GM13976 (cell line): ENCODE measurements at places on chromosomes 3 and 15.
A peak's percentile ranks its signal among the peaks of the same experiment; 100 is the strongest.

- DNase-seq = peak; percentile 78
These were observed 16.0 kb upstream of the CPEB1 start for GRCh38 chr15:82663186-82663600.

DNA sequence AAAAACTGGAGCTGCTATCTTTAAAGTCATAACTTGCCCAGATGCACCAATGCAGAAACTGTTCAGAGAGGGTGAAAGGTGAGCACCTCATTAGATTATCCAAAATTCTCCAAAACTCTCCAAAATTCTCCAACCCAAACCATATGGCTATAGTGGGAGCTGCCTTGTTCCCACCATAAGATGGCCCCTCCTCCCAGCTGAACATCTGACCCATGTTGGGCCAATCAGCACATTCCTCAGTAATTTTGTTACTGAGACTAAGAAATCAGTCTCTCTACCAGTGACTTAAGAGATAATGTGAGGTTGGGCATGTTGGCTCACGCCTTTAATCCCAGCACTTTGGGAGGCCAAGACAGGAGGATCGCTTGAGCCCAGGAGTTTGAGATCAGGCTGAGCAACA, 32.8 kb downstream of the DPH3 start:
- no peak for DNase-seq

- no peak for DNase-seq
These were observed 253.3 kb downstream of the PTPRG start for GRCh38 chr3:61814674-61815073.

GRCh38 chr3:104198131-104198530, 1168.6 kb upstream of the ALCAM start:
- no peak for DNase-seq

DNA sequence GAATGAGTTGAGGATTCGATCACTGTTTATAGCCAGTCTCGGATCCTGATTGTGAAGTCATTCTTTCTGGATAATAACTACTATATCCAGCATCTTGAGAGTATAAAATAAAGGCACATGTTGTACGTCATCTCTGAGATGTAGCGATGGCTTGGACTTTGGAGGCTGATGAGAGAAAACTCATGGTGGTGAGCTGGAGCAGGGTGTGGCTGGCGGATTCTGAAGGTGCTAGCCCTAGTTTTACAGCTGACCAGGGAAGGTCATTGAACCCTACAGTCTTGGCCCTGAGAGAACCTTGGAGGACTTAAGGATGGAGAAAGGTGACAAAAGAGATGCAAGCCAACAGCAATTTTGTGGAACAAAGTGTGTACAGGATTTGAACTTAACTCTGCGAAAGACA, 153.8 kb downstream of the IGF1R start:
- no peak for DNase-seq

GRCh38 chr3:52477796-52478095, 17.4 kb upstream of the STAB1 start:
- no peak for DNase-seq

DNA sequence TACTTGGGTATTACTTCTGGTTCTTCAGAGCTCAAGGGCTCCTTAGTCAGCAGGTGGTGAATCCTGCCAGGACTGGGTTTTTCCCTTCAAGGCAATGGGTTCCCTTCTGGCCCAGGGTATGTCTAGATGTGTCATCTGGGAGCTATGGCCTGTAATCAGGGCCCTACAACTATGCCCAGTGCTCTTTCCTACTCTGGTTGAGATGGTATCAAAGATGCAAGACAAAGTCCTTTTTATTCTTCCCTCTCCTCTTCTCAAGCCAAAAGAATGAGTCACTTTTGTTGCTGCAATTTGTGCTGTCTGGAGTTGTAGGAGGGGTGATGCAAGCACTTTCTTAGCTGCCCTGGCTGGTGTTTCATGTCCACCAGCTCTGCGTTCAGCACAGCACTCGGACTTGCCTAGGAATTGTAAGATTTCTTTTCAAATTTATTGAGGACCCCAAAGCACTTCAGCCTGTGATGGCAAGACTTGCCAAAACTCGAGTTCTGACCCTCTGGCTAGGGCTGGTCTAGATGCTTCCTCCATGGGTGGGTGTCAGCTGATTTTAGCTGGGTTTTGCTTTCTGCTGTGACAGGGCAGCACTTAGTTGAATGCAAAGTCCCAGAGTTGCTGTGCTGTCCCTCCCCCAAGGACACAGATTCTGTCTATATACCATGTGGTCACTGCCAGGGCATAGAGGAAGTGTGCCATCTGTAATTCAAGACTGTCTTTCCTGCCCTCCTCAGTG, 129.2 kb upstream of the CBLB start:
- DNase-seq = no peak

DNA sequence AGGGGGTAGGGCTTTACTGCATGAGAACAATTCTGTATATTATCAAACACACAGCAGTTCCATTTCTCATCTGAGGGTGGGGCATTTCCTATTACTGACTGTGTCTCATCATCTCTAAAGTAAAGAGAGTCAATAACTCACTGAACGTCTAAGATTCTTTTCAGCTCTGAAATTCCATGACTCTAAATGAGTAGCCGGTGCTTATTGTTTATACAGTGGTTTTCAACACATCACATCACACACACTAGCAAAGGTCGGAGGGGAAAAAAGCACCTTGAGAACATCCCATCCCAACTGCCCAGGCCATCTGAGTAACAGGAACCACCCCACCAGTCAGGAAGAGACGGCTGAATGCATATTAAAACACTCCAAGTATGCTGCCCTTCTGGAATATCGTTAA, 196.0 kb downstream of the SUCLG2 start:
- no peak for DNase-seq

- no peak for DNase-seq
These were observed 320.8 kb upstream of the PDZRN3 start for GRCh38 chr3:73945541-73945940.

GRCh38 chr3:121803771-121804320, 31.0 kb downstream of the IQCB1 start:
- DNase-seq = no peak

- DNase-seq = no peak
These were observed 105.3 kb downstream of the SNRK start for GRCh38 chr3:43391621-43392020.

DNA sequence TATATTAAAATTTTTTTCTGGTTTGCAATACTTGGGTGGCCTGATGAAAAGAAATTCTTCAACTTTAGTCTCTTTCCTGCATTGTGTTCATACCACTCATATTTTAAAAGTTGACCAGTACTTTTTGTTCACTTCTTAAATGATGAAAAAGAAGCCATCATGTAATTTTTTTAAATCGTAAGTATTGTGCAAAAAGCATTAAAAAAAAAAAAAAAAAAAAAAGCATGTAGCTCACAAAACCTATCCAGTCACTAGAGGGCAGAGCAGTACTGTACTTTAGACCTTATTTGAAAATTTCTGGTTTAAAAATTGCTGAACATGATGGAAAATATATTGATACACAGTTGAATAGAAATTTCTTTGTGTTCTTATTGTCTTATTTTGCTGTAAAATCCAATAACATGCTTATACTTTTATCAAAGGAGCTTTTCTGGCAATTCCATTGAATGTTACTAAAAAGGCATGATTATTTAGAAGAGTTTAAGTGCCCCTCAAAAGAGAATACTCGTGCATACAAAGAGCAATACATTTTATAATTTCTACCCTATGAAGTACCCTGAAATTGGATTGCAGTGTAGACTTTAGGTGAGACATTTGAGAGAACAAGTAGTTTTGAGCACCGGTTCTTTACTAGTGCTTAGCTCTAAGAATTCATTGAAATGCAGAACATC, 137.7 kb downstream of the BBX start:
- DNase-seq = no peak

DNA sequence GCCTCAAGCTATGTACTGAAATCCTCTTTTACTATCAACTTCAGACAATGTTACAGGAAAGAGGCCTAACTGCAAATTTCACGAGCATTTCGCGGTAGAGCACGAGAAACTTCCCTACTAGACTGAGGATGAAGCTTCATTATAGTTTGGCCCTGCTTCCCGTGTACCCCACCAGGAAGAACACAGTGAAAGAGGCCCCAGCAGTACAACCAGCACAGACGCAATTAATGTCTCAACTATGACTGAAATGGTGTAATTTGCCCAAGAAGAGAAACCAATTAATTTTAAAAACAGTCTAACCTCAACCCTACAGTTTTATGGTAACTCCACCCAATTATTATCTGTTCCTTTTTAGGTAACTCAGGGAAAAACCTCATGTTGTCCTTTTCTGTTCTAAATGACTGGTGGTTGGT, 12.1 kb downstream of the CHSY1 start:
- DNase-seq = no peak

DNA sequence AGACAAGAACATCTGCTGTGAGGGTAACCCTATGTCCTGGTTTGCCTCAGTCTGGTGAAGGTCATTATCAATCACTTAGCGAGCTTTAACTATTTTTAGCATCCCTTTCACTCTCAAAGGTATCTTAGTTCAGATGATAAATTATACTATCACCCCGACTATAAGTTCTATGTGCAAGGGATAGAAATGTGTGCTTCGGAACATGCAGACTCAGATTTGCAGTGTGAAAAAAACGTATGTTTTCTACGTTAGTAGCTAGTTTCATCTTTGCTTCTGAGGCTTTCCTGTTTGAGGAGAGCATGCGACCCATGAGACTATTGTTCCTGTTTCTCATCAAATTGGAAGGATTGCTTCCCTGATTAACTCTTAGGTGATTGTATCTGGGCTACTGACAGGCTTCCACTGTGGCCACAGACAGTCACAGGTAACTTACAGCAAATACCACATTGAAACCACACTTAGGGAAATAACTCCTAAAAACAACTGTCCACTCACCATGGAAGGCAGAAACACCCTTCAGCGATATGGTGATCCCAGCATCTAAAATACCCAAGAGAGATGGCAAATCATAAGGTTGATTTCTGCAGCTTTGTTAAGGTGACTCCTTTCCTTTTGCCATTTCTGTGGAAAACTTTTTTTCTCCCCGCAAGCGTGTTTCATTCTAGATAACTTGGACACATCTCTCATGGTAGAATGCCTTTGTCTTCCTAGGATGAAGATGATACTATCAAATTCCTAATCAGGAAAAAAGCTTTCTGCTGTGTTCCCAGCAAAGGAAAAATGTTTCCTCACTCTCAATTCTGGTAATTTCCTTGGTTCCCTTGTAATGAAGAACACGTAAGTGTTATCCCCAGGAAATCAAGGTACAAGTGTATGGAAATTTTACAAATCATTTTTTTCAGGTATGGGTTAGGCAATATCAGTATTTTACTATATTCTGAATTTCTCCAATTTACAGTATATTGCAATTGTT, 5.2 kb downstream of the GCSAM start:
- DNase-seq = no peak

- no peak for DNase-seq
These were observed 79.1 kb downstream of the SMAD6 start for GRCh38 chr15:66780973-66781718.

DNA sequence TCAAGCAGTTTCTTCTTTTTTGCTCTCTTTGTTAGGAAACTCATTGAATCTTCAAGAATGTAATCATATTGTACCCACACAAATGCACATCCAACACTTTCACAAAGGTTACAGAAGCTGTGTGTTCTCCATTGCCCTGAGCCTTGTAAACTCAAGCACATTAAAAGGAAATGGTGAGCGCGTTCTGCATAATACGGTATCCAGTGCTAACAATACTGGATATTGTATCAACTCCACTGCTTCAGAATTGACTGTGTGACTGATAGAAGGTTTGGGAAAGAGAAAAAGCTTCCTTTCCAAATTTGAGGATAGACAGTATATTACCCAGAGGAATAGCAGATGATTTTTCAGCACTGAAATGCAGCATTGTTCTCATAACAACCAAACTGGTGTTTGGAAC, 268.9 kb upstream of the RBMS3 start:
- DNase-seq = no peak

DNA sequence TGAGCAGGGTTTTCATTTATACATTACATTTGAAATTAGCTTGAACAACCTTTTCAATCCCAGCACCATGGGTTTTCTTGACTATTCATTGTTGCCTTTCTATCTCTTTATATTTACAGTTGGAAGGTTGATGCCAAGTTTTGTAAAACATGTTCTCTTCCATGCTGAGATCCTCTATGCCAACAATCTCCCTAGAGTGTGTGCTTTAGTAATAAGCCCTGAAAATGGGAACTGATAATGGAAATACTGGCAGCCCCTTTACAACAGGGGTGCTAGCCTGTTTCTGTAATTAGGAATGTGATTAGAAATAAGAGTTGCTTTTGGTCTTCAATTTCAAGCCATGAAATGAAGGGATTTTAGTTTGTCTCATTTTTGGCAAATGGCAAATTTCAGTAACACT, 239.9 kb upstream of the NAALADL2 start:
- no peak for DNase-seq

DNA sequence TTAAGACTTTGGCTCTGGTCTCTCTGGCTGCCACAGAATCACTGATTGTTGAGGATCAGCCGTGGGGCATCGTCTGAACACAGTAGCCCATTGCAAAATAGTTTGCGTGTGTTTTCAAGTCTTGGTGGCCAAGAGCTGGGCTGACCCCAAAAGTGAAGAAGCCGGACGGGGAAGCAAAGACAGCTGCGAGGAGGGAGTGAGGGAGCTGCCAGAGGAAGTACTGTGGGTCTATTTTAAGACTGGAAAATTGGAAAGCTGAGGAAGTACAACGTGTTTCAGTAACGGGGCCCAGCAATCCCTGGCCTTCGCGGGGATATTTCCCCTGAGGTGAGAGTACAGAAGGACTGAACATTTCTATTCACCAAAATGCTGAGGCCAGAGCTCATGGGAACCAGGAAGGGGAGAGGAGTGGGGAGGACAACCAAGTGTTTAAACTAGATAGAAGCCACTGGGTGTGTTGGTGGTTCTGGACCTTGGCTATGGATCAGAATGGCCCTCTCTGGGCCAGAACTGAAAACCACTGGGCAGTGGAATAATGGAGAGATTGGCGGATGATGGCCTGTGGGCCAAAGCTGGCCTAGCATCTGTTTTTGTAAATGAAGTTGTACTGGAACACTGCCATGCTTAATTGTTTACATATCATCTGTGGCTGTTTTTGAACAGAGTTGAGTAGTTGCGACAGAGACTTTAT, 34.1 kb upstream of the LIMD1 start:
- no peak for DNase-seq
